CD4-positive, alpha-beta T cell (primary cell): ENCODE measurements at places on chromosomes 5 and 9.

- DNase-seq = no peak
Measured at GRCh38 chr9:19748278-19749126, 40.3 kb downstream of the SLC24A2 start.

DNA sequence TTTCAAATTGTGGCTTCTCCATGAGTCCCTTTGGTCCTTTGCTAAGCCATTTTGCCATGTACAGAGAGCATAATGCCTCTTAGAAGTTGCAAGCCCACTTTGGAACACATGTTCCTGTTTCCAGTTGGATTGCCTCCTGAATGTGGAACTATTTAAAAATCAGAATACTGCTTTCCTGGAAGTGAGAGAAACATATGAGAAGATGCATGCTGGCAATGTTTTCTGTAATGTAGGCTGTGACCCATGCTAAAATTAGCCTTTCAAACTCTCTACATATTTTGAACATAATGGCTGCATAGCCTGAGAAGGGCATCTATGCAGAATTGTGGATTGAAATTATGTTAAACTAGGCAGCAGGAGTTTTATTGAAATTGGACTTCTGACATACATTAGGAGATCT lies 175.5 kb upstream of the PAPPA start:
- no peak for DNase-seq

DNA sequence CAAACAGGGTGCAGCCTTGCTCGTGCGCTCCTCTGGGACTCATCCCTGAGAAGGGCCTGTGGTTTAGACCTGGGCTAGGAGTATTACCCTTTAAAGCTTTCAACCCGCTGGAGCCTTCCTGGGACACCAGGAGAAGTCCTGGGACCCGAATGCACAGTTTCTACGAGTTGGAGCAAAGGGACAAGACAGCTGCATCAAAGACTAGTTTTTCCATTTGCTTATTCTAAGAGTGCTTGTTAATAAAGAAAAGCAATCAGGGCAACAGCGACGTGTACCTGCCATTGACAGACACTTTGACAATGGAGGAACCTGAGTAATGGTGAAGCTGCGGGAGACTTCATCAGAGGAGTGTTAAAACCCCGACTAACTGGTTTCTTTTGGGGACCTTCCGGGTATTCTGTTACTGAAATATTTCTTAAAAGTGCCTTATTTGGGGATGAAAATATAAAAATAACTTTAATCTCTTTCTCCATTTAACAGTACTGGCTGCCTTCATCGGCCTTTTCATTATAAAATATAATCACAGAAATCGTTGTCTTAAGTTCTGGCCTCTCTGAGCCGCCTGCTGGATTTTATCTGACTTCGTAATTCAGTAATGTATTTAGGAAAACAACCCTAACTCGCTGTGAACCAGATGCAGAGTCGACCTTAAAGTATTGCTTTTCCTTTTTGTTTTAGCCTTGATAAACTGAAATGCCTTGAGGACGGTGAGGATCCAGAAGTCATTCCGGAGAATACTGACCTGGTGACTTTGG lies 732 bp downstream of the SNAPC3 start:
- peak; percentile 4 for DNase-seq

DNA sequence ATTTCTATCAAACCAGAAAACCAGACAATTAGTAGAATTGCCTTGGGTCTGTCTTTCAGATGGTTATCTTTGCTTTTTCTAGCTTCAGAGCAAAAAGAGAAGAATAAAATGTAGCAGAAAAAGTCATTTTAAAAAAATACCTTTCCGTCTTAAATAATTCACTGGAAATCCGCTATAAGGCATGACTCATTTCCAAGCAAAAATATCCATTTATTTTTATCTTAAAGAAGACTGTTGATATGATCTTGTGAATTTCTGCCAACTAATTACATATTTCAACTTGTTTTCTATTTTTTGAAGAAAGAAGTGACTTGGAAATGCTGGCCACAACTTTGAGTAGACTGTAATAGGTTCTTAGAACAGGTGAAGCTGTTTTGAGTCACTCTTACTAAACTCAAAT lies 83.7 kb downstream of the VCAN start:
- DNase-seq = no peak

DNA sequence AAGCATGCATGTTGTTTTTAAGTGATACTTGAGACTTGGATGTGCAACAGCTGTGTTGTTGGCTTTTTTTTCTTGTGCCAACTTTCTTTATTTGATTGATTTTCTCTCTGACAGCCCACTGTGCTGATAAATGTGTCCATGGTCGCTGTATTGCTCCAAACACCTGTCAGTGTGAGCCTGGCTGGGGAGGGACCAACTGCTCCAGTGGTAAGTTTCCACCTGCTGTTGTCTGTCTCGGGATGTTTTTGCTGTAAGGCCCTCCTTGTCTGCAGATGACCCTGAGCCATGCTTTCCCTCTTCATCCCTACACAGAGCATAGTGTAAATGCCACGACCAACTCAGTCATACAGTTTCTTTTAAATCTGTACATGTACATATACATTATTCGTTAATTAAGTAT lies 79.2 kb downstream of the MEGF10 start:
- DNase-seq = no peak

DNA sequence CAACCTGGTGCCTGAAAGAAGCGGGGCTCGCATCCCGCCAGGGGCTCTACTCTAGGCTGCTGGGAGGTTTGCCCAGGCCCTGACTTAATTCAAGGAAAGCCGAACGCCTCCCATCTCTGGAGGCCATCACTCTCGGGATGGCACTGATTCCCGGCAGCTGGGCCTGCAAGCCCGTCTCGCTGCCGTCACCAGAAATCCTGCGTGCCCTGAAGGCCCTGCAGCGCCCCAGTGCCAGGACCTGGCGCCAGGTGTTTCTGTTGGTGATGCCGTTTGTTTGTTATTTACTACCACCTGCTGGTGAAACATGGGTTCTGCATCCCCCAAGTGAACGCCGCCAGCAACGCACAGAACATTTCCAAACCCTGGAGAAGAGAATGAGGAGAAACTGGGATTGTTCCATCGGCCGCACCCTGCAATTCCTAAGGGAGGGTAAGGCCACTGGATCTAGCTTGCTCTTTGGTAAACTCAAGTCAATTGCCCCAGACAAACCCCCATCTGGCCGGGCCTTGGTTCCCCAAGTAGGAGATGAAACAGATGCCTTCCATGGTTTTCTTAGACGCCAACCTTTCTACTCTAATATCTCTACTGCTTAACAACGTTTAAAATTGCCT lies 77.9 kb downstream of the AK8 start:
- DNase-seq = peak; percentile 52

GRCh38 chr9:121201738-121202533 lies at the start of gene RAB14:
RAB14 (minus strand) TSS chr9:121201869; CDS start chr9:121193412, 8,457 bp downstream.
- DNase-seq = peak; percentile 100

- peak; percentile 25 for DNase-seq
Measured at GRCh38 chr5:56481428-56482357, 248.6 kb upstream of the ANKRD55 start.

DNA sequence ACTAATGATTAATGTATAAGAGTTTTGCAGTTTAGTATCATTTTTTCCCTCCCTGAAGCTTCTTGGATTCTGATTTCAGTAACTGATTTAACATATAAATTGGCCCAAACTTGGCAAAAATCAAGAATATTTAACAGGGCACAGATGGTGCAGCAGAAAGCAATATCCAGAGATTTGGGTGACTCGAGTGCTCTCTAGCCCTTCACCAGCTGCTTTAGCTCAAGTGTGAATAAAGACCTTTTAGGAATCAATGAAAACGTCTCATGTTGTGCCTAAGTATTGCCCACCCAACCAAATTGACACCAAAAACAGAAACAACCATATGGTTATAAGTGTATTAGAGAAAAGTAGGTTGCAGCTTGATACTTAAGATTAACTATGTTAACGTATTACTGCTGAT lies 933.4 kb upstream of the PTPRD start:
- no peak for DNase-seq

DNA sequence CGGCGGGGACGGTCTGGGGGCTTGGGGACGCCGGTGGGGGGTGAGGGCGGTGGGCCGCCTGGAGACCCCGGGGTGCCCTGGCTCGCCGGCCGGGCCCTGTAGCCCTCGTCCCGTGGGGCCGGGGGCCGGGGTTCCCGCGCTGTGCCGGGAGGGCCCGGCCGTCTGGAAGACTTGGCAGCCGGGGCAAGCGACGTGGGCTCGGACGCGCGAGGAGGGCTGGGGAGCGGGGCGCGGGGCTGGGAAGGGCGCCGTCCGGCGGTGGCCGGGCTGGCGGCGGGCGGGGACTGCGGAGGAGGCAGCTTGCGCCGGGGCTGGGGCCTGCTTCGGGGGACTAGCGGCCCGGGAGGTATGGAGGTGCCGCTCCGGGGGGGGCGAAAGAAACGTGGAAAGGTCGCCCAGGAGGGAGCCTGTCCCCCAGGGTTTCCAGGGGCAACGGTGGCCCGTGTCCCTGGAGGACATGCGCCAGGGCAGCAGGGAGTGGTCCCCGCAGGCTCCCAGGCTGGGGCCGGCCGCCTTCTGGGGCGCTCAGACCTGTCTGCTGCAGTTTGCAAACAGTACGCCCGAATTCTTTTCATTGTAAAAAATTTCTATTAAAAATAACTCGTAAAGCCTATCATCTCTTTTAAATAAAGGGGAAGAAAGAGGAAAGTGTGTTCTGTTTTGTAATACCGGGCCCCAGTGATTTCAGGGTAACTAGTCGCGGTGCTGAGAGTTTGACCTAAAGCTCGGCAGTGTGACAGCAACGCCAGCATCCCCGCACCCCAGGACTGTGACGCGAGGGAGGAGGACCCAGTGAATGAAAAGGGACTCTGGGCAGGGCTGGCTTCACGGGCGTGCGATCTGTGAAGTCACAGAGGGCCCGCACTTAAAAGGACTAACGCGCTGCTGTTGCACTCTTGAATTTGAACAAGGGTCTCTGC lies 752 bp upstream of the ANKH start:
- peak; percentile 81 for DNase-seq

- no peak for DNase-seq
Measured at GRCh38 chr9:119559986-119560385, 190.8 kb upstream of the BRINP1 start.

DNA sequence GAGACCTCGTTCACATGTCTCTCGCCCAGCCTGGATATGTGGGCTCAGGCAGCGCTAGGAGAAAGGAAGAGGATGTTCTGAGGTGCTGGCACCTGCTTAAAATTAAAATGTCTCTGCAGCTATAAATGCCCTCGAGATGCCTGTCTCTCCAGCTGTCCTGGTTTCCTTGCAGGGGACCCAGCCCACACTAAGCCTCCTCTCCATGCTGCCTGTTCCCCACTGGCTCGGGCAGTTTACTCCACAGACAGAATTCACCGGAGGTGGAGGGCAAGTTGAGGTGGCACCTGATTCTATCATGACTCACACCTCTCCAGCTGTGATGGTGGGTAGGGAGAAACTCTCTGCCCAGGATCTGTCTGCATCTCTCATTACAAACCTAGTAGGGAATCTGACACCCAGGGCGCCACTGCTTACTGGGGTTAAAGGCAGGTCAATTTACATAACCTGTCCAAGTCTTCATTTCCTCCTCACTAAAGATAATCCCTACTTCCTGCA lies 420.9 kb downstream of the SPOCK1 start:
- no peak for DNase-seq
